ENCODE measurements at places on chromosomes 1 and 21.

DNA sequence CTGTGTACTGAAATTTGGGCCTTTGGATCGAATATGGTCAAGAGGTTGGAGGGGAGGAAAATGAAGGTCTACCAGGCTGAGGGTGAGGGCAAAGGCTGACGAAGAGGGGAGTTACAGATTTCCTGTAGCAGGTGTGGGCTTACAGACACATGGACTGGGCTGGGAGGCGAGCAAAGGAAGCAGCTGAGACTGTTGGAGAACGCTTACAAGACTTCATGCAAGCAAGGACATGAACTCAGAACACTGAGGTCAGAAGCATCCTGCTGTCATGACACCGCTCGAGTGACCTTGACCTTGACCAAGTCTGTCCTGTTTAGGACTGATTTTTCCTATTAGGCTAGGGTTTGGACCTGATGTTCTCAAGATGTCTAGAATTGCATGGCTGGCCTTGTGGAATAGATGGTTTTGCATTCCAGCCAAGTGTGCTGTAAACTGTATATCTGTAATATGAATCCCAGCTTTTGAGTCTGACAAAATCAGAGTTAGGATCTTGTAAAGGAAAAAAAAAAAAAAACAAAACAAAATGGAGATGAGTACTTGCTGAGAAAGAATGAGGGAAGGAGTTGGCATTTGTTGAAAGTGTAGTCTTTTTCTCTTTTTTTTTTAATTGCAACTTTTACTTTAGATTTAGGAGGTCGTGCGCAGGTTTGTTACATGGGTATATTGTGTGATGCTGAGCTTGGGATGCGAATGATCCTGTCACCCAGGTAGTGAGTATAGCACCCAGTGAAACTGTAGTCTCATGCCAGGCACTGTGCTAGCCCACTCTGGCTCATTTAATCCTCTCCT is 5.8 kb downstream of the ELF3 start:
- DNase-seq: no peak

GRCh38 chr1:43978551-43979260 is at the start of gene B4GALT2:
B4GALT2 (plus strand) TSS chr1:43979210; CDS start chr1:43981161, 1,951 bp downstream.
- no peak for DNase-seq

DNA sequence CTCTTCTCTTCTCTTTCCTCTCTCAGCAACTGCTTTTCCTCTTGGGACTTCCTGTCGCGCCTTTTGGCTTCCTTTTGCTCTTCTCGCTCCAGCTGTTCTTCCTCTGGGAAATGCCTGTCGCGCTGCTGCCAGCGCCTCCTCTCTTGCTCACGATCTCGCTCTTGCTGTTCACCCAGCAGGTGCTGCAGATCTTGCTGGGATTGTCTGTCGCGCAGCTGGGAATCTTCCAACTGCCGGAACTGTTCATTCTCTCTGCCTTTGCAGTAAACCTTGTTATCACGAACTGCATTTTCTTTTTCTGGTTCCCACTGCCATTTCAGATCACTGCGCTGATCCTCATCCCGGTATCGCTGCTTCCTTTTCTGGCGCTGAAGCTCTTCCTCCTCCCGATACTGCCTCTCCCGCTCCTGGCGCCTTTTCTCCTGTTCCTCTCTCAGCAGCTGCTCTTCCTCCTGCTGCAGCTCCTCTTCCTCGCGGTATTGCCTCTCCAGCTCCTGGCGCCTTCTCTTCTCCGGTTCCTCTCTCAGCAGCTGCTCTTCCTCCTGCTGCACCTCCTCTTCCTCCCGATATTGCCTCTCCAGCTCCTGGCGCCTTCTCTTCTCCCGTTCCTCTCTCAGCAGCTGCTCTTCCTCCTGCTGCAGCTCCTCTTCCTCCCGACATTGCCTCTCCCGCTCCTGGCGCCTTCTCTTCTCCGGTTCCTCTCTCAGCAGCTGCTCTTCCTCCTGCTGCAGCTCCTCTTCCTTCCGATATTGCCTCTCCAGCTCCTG is 5.8 kb downstream of the TCHH start:
- peak; percentile 4 for DNase-seq

DNA sequence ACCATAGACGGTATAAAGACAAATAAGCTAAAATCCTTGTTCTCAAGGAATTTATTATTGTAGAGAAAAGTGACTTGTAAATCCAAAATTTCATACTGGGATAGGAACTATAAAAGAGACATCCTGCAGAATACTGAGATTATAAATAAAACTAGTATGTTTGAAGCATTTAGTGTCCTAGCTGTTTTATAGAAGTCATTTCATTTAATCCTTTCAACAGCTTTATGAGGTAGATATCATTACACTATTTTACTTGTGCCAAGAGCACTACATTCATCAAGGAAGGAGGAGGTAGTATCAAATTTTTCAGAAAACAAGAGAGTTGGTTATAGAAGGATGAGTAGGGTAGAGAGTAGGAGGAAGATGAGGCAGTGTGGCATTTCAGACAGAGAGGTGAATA is 119.6 kb downstream of the ATF6 start:
- no peak for DNase-seq
